H54 (cell line): ENCODE measurements at places on chromosomes 12 and 14.

DNA sequence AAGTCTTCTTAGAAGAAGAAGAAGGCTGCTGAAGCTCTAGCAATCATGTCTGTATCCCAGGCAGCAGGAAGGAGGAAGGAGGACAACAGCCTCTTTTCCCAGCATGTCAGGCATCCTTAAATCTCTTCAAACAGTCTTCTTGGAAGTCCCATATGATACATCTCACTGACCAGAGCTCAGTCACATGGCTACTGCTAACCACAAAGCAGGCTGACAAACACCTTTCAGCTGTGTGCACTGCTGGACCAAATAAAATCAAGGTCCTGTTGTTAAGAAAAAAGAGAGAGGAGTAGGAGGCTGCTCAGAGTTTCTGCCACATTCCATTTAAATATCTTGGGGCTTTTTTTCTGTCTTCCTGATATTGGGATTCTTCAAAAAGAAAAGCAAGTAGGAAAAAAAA lies 203.4 kb upstream of the PELI2 start:
- DNase-seq, result no peak

GRCh38 chr12:47410383-47410782 lies 295.4 kb downstream of the RPAP3 start:
- DNase-seq, result no peak

- no peak for DNase-seq
Observed at GRCh38 chr12:14854586-14855183, 11.4 kb upstream of the ART4 start.

GRCh38 chr12:67469666-67470065 lies 178.9 kb upstream of the DYRK2 start:
- no peak for DNase-seq

GRCh38 chr14:95614349-95614748 lies 71.9 kb upstream of the TCL1B start:
- no peak for DNase-seq

DNA sequence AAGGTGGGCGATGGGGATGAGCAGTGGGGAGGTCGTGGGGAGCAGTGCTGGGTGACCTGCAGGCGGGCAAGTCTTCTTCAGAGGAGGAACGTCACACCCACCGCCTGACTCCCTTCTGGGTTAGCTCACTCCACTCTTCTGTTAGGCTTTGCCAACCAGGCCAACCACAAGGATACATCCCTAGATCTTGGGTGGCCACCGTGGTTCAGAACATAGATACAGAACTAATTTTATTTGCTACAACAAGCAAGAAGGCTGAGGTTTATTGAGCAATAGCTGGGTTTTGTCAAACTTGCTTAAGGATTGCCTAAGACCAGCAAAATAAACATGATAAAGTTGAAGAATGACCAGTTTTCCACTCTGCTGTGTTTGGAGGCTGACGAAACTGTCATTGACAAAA lies 109.4 kb downstream of the DACT1 start:
- no peak for DNase-seq

DNA sequence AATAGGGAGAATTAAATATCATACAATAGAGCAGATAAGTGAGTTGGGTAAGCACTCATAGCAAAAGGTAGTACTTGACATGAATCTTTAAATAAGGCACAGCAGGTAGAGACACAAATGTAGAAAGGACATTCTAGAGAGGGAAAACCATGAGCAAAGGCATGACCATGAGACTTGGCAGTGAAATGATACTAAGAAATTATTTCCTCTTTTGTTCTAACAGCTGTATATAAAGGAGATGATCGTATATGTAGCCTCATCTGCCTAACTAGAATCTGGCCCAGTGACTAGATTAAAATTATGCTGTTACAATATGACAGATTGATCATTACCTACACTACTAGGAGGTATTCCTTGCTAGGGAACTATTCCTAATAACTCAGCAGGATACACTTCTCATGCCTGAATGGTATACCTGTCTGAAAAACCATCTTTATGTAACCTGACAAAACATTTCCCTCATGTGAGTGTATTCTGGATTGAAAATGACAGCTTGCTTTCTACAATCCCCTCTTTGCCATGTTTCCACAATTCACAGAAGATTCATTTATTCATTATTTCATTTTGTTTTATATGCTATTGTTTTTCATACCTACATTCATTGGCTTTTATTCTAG lies 725.7 kb downstream of the C12orf50 start:
- no peak for DNase-seq

- DNase-seq, result no peak
Observed at GRCh38 chr14:62451221-62451620, 594.0 kb downstream of the KCNH5 start.

GRCh38 chr12:43805149-43805859 lies 813 bp downstream of the TWF1 start:
- no peak for DNase-seq

DNA sequence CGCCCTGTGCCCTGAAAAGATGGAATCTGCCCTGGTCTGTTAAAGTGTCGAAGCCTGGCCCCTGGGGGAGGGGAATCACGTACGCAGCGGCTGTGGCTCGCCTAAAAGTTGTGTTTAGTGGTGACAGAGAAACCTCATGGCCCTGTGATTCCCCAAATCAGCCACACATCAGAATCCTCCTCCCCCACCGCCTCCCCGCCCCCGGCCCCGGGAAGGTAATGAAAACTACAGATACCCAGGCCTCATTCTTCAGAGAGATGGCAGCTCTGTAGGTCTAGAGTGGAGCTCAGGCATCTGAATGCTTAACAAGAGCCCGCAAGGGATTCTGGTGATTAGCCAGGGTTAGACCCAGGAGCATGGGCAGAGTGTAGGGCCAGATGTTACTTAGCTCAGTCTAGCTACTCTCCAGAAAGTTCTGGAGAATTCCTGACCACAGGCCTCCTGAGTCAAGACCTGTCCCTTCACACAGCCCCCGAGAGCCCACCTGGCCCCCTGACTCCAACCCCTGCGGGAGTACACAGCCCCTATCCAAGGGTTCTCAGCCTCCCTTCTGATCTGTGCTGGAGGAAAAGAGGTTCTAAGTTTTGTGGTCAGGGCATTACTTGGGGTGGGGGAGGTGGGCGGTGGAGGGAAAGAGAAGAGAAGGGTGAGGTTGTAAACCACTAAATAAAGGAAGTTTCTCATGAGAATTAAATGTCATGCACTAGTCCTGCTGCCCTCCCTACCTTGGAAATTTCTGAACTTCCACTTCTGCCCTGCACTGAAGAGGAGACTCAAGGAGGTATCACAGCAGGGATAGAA lies 114.8 kb downstream of the PLXNC1 start:
- DNase-seq, result no peak

GRCh38 chr12:6672143-6672542 lies 9.2 kb upstream of the ING4 start:
- no peak for DNase-seq

GRCh38 chr14:54451961-54452360 lies 10.8 kb upstream of the CNIH1 start:
- DNase-seq, result no peak

DNA sequence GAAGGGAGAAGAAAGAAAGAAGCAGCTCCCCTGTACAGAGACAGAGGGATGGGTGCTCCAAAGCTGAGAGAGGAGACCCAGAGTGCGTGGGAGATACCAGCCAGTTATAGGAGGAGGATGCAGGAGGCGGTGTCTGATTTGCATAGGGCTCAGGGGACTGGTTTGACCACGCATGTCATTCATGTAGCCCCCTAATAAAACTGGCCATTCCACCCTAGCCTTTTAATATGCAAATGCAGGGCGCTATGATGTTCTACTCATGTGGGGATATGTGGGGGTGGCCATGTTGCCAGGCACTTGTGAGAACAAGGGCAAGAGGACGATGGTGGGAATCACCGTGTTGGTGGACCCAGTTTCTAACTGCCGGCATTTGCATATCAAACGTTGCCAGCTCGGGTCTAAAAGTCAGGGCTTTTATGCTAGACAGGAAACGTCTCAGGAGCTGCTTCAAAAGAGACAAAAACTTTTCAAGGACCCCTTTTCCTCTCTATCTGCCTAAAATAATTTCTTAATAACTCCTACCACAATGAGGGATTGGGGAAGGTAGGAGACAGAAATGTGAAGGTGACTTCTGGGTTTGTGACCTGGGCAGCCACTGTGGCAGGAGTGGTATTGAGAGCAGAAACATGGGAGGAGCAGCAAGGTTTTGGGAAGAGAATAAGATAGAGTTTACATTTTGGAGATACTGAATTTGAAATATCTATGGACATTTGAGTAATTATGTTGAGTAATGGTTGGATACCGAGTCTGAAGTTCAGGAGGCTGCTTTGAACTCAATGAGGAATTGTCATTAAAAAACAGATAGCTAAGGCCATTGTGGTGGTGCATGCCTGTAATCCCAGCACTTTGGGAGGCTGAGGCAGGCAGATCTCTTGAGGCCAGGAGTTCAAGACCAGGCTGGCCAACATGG lies 2.2 kb upstream of the ATXN3 start:
- no peak for DNase-seq

DNA sequence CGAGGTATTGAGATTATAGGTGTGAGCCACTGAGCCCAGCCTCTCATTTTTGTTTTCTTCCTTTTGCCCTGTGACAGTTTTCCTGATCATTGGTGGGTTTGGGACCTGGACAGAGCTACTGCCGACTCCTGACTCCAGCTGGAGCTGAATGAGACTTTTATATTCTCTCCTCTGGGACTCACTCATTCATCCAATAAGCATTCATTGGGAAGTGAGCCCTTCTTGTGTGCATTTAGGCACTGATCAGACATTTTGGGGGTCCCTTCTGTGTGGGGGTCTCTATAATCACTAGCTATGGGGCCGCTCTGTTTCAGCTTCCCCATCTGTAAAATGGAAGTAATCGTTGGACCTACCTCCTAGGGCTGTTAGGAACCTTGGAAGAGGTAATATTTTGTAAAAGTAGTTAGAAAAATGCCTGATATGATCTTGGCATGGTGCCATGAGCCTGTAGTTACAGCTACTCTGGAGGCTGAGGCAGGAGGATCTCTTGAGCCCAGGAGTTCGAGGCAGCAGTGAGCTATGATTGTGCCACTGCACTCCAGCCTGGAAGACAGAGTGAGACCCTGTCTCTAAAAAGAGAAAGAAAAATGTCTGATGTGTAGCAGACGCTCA lies 7.2 kb downstream of the SH2B3 start:
- no peak for DNase-seq

DNA sequence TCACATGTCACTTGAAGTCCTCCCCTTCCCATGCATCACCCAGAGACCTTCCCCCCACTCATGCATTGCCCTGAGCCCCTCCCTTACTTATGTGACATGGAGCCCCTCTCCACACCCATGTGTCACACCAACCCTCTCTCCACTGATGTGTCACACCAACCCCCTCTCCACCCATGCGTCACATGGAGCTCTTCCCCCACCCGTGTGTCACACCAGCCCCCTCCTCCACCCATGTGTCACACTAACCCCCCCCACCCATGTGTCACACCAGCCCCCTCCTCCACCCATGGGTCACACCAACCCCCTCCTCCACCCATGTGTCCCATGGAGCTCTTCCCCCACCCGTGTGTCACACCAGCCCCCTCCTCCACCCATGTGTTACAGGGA lies 30.4 kb downstream of the RTL1 start:
- DNase-seq, result no peak

- DNase-seq, result peak; percentile 87
Observed at GRCh38 chr12:2244013-2244861, 191.4 kb downstream of the CACNA1C start.

DNA sequence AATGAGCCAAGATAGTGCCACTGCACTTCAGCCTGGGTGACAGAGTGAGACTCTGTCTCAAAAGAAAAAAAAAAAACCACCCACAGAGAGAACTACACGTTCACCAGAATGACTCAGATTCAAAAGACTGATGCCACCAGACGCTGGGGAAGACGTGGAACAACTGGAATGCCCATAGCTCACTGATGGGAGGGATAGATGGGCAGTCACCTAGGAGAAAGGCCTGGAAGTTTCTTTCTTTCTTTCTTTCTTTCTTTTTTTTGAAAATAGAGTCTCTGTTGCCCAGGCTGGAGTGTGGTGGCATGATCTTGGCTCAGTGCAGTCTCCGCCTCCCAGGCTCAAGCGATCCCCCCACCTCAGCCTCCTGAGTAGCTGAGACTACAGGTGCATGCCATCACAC lies 10.0 kb upstream of the KLC1 start:
- no peak for DNase-seq

DNA sequence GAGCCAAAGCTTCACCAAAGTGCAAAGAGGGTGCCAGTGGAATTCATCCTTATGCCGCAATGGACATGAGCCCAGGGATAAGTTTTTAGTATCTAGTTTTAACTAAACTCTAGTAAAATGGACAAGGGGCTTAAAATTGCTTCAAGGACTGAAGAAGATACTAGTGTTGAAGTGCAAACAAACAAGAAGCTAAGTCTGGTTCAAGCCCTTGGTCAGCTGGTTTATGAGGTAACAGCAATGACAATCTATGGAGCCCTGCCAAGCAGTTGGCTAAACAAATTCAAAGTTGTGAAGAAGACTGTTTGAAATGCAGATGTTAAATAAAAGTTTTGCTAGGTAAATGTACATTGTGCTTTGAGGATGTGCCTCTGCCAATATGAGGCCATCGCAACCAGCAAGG lies 209.4 kb downstream of the KTN1 start:
- no peak for DNase-seq

- DNase-seq, result no peak
Observed at GRCh38 chr14:70887207-70887681, 20.0 kb upstream of the PCNX1 start.

DNA sequence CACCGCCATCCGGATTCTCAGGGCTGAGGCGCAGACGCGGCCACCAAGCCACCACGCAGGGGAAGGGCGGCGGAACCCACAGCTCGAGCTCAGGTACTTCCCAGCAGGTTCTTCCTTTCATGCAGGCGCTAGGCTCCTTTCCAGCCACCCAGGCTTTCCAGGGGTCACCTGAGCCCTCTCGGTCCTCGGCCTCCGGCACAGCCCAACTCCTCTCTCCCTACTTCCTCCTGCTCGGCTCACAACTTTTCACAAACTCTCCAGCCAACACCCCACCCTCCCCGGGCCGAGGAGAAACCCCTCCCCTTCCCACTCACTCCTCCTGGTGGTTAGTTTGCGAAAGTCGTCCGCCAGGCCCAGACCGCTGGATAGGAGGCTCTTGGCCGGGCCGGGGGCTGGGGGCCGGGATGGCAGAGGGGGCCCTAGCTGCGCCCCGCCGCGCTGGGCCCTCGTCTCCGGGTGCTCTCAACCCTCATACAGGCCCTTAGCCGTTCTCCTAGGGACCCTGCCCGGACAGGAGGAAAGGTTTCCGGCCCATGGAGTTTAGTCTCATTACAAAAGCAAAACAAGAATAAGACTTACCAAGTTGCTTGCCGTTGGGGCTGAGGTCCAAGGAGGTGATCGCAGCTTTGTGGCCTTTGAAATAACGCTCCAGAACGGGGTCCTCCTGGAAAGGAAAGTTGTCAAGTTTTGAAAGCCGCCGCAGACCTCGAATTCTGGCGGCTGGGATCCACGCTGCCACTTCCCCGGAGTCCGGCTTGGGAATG lies at the start of gene GALNT4:
GALNT4 (minus strand) TSS at position 256 of the 764 bp plus-strand sequence; CDS start at position 9, 247 bp downstream.
- DNase-seq, result peak; percentile 83

- DNase-seq, result no peak
Observed at GRCh38 chr14:55086938-55087337, 35.5 kb downstream of the MAPK1IP1L start.

DNA sequence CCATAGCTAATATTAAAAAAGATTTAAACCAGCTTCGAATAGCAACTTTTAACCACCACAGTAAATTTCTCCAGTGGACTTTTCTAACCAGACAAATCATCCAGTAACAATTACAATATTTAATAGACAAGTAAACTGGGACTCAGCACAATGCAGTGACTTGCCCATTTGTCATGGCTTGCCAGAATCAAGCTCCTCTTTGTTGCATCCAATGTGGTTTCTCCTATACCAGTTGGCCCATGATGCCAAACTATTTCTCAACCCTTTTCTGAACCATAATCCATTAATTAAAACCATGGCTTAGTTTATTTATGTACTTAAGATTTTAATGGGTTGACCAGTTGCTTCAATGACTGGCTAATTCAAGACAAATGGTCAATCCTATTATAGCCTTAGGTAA lies 64.4 kb downstream of the DIO2 start:
- DNase-seq, result no peak

GRCh38 chr14:88359500-88359899 lies 26.0 kb upstream of the SPATA7 start:
- DNase-seq, result no peak
